ENCODE measurements at places on chromosomes 5 and 9. TPM values are rescaled to one million over a fixed set of nuclear protein-coding genes. Genes with fewer than 3 reads are reported as not detected.

The MYOT gene
- not detected for total RNA-seq

The ADAMTS16 gene
- total RNA-seq, result 0.54 TPM

The ADRA1B gene
- total RNA-seq, result 8.3 TPM

The RIMOC1 gene
- total RNA-seq, result 24.5 TPM

The ADAMTS12 gene
- total RNA-seq, result 0.15 TPM

The SLC25A25 gene
- total RNA-seq, result 10.7 TPM

The MYMK gene
- not detected for total RNA-seq

The OR1Q1 gene
- total RNA-seq, result not detected

The C9 gene
- 0.05 TPM for total RNA-seq

The AJM1 gene
- 7.2 TPM for total RNA-seq

The TMEM267 gene
- total RNA-seq, result 22.0 TPM

The ADAMTS2 gene
- 0.13 TPM for total RNA-seq

The GRM6 gene
- not detected for total RNA-seq

The CSNK1A1 gene
- total RNA-seq, result 287 TPM

The FAM219A gene
- total RNA-seq, result 38.6 TPM

The SLC23A1 gene
- total RNA-seq, result not detected

The SLC34A1 gene
- not detected for total RNA-seq

The TERT gene
- total RNA-seq, result 8.9 TPM

The LCN15 gene
- total RNA-seq, result 0.05 TPM

The MELK gene
- total RNA-seq, result 112 TPM

The PTGS1 gene
- 61.2 TPM for total RNA-seq

The SPATA24 gene
- 5.5 TPM for total RNA-seq

The CD72 gene
- total RNA-seq, result 0.72 TPM

The TUSC1 gene
- 4.4 TPM for total RNA-seq

The CCNO gene
- total RNA-seq, result 12.3 TPM

The CDH9 gene
- total RNA-seq, result 0.10 TPM

The INSL4 gene
- not detected for total RNA-seq

Data from Panc1 (cell line).